Ureter (tissue), 1 donor: ENCODE measurements at places on chromosomes 4 and X. TPM values are rescaled to one million over a fixed set of nuclear protein-coding genes. Genes with fewer than 3 reads are reported as not detected.

GRCh38 chrX:29687687-29688086 lies 527.7 kb upstream of the MAGEB2 start:
- no peak for DNase-seq

- DNase-seq: no peak
These were observed 505.1 kb downstream of the PPARGC1A start for GRCh38 chr4:23384741-23385140.

The SYTL4 gene
- 11.4 TPM for total RNA-seq

GRCh38 chrX:133689997-133690599 lies 274.8 kb upstream of the GPC4 start:
- DNase-seq: no peak

DNA sequence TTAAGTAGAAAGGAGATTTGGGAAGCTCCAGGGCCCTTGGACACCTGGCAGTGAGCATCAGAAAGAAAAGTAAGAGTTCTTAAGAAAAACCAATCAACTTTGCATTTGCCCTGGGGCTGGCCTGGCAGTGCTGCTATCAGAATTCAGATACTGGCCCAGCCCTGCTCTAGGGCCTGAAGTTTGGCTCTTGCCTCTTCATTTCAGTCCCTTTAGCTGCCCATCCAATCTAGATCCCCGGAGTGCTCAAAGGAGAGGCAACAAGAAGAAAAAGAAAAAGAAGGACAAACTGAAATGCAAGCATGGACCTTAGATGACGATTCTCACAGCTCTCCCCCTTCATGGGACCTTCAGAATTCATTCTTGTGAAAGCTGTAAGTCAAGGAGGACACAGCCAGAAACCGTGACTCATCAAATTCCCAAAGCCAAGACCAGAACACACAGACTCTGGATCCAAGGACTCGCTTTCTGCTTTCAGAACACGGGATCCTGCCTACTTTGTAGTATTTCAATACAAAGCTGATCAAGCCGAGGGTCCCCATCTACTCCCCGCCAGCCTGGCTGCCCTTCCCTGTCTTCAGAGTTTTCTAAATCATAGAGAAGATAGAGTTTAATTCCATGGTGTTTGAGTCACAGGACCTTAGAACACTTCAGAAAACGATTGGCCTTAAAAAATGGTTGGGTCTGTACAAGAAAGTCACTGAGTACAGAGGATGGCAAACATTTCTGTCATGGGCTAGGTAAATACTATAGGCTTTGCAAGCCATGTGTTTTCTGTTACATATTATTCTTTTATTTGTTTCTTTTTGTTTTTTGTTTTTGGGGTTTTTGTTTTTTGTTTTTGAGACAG lies 103.7 kb downstream of the RBM47 start:
- no peak for DNase-seq

DNA sequence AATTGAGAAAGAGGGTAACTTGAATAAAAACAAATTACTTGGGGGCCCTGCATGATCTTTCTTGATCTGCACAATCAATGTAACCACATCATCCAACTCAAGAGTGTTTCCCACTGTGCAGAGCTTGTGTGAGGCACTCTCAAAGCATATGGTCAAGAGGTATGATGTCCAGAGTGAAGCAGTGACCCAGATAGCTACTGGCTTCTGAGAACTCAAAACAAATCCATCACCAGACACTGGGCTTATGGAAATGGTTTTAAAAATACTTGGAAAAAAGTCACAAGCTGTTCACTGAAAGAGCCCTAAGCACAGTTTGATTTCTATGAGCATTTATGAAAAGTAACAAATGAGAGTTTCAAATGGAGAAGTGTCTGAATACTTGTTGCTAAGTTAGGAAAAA lies 361.0 kb downstream of the GRXCR1 start:
- DNase-seq: no peak

The SLC6A14 gene
- 0.57 TPM for total RNA-seq

The SH3TC1 gene
- total RNA-seq: 87.0 TPM

DNA sequence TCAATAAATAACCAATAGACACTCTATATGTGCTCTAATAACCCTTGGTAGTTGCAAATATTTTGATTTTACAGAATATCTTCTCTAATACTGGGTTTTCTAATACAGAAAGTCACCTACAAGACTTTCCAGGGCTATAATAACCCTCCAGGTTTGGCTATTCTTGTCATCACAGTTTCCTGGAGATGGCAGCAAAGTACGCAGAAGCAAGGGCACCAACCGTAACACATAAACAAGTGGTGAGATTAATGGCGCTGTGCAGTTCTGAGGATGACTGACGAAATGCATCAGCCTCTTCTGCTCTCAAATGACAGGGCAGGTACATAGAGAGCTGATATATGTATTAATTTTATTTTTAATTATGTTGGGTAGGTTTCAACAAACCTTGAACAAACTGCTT lies 122.4 kb downstream of the C4orf33 start:
- DNase-seq: no peak

GRCh38 chrX:153379971-153380581 lies 21.1 kb downstream of the PNMA6E start:
- DNase-seq: no peak

DNA sequence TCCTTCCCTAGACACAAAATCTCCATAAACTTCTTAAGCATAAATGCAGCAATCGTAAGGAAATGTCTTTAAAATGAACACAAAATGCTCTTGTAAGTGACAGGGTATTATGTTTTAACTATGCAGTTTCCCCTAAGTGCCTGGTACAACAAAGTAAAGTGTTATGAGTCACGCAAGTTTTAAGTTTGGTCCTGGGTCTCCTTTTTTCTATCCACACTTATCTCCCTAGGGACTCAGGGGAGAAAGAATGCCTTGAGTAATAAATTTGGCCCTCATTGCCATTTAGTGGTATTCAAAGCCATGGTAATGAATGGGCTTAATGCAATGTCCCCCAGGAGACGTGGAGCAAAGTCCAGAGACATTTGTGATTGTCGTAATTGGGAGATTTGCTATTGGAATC lies 149.1 kb downstream of the MAGEB17 start:
- DNase-seq: no peak

The CHST7 gene
- 7.8 TPM for total RNA-seq

The GAGE12E gene
- total RNA-seq: not detected

DNA sequence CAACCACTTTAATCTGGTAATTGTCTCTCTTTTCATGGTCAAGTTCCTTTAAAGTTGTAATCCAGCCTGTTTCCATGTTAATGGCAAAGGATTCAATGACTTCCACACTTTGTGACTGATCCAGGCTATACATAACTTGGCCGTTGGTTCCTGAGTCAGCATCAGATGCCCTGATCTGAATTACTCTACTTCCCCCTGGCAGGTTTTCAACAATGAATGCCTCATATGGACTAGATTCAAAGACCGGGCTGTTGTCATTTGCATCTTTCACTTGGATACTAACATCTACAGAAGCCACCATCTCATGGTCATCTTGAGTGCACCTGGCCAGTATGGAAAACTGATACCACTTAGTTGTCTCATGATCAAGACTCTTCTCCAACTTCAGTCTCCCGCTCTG lies 62.6 kb upstream of the MTNR1A start:
- DNase-seq: no peak

DNA sequence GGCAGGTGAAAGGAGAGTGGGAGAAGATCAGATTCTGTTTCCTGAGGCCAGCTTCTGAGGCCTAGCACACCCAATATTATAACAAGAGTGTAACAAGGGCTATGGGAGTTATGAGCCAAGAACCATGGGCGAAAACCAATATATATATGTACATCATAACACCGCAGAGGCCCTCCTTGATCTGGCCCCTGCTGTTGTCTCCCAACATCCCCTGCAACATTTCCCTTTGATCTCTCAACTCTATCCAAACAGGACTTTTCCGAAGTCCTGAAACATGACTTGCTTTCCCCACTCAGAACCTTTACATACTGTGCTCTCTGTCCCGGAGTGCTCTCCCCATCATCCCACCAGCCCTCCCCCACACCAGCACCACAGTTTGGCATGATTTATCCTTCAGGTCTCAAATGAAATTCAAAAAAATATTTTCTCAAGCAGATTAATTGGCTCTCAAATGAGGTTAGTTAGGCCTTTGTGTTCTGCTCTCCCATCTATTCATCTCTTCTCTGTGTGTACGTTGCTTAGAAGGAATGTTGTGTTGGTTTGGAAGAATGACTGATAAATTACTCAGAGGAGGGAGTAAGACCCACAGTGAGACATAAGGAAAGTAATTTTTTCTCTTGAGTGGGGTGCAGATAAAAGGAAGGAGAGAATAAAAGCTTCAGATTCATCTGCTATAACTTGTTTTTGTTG lies 58.1 kb upstream of the SMIM10 start:
- no peak for DNase-seq

DNA sequence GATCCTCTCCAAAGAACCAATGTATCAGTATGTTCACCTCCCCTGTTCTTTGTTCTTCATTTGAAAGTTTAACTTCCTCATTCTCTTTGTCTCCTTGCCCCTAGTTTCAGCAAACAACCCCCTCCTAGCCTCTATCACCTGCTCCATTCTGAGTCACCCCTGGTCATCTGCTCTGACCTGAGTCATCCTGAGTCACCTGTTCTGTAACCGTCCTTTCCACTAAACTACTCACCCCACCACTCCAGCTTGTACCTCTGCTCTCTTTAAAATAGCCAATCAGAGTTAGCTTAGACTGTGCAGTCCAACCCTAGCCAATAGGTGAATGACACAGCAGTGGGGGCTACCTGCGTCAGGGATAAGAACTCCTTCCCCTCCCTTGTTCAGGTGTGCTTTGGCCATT lies 249.8 kb upstream of the AADAT start:
- no peak for DNase-seq

The UGT8 gene
- 2.2 TPM for total RNA-seq

GRCh38 chr4:54513204-54513603 lies 144.6 kb upstream of the KIT start:
- no peak for DNase-seq

DNA sequence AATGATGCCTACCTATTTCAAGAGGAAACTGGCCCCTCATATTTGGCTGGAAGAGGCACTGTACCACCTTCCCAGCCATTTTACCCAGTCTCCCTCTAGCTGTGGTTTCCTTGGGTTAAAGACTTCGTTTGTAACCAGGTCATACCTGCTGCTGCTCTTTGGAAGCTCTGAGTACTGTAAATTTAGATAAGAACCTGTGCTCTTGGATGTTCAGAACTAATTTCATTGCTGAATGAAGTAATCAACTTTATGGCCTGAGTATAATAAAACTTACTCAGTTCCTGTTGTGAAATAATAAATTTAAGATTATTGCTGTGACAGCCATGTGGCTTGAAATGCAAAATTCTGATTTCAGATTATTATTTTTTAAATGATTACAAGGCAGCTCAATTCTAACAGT lies 12.2 kb downstream of the MTTP start:
- no peak for DNase-seq

DNA sequence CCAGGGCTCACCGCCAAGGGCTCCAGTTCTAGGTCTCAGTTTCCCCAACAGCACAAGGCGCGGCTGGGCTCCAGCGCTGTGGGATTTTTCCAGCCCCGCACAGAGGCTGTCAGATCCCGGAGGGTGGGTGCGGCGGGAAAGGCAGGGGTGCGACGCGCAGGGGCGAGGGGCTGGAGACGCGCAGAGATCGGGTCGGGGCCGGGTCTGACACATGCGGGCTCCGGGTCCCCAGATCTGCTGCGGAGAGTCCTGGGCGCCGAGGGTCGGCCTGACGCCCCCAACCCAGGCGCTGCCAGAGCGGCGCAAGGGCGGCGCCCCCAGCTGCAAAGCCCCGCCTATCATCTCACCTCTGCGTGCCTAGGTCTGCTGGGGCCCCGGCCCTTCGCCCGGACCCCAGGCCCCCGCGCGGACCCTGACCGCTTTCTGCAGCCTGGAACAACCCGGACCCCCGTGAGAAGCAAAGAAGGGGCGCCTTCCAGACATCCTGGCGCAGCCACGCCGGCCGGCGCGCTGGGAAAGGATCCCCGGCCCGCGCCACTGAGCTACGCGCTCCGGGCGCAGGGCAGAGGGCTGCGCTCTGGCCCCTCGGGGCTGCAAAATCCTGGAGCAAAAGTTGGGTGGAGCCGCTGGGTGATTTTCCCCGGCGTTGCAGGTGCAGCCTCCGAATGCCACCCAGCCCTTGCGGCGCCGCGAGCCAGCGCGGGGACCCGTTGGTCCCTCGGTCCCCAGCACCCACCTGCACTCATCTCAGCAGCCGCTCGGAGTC lies 486 bp downstream of the ABLIM2 start:
- no peak for DNase-seq

The CHRDL1 gene
- 34.7 TPM for total RNA-seq

The TLR3 gene
- 28.6 TPM for total RNA-seq

The EIF4E gene
- 89.1 TPM for total RNA-seq

The MSANTD1 gene
- total RNA-seq: 1.7 TPM

- DNase-seq: no peak
These were observed 35.1 kb downstream of the NELFA start for GRCh38 chr4:1973661-1974060.

DNA sequence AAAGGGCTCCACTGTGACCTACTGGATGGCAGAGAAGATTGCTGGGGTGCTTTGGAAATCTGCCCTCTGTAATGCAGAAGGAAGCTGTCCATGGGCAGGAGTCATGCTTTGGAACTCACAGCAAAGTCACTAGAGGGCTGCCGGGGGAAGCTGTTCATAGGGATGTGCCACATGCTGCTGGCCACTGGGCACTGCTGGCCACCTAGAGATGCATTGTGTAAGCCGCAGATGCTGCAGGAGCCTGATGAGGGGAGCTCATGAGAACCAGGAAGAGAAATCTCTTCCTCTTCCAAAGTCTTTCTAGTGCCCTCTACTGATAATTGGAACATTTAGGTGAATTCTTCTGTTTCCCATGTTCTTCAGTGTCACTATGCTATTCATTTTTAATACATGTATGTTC lies 31.2 kb upstream of the UXT start:
- DNase-seq: no peak

The MAP3K15 gene
- total RNA-seq: not detected

The SPANXN3 gene
- not detected for total RNA-seq

GRCh38 chr4:74267998-74268606 lies 40.2 kb upstream of the EPGN start:
- DNase-seq: no peak

DNA sequence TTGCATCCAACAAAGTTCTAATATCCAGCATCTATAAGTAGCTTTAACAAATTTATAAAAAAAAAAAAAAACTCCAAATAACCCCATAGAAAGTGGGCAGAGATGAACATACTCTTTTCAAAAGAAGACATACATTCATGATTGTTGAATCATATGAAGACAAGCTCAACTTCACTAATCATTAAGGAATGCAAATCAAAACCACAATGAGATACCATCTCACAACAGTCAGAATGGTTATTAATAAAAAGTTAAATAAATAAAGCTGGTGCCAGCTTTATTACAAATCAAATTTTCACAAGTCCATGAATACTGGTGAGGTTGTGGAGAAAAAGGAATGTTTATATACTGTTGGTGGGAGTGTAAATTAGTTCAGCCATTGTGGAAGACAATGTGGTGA lies 592.0 kb downstream of the IQCM start:
- no peak for DNase-seq

DNA sequence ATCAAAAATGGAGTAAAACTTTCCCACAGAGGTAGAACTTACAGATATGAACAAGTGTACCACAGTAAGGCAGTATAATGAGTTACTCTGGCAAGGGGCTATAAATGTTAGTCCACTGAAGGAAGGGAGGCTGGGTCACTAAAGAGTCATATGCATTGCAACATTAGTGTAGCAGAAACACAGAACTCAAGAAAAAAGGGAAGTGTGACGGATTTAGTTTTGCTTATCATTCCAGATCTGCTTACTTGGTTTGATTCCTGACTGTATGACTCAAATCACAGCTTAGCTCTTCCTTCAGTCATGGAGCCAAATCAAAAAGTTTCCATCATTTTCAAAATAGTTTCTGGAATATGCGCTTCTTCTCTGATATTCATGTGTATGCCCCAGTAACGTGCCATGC lies 148.7 kb downstream of the FSTL5 start:
- DNase-seq: no peak

- no peak for DNase-seq
These were observed 165.8 kb downstream of the SHROOM4 start for GRCh38 chrX:50648156-50648555.

The PPP1R2C gene
- total RNA-seq: not detected
